ENCODE measurements at places on chromosomes 3 and 15.

DNA sequence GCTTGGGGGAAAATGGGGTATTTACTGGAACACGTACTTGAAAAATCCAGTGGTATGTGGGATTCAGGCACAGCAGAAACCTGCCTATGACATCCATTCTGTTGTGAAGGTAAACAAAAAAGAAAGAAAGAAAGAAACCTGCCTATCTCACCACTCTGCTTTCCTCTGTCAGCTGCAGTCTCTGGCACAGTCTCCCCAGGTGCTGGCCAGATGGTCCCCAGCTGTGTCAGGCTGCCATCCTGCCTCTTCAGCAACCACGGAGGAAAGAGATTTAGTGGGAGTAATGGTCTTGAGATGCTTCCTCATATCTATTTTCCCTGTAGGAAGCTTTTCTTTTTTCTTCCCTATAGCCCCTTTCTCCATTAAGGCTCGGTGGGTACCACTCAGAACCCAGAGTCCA is 2.5 kb upstream of the PXYLP1 start:
- DNase-seq: no peak

DNA sequence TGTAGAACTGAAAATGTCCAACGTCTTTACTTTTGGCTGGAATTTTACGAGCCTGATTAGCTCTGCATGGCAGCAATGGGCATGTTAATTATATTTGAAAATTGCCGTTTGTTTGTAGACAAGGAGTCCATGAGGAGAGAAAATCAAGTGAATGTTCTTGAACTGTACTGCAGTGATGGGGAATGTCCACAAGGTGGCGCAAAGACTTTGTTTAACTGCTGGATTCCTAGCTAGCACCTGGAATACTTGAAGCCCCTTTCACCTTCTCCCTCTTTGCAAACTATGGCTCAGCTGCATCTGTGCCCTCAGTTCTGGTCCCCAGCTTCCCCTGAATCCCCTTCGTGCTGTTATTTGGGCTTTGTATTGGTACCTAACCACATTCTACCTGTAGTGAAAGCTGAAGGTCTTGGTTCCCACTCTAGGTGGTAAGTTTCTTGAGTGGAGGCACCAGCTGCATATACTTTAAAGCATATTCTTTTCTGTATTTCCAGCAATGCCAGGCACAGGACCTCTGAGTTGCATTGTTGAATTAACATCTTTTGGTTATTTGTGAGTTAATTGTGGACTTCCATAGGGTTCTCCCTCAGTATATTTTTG is 25.3 kb downstream of the EXOG start:
- peak; percentile 49 for DNase-seq

DNA sequence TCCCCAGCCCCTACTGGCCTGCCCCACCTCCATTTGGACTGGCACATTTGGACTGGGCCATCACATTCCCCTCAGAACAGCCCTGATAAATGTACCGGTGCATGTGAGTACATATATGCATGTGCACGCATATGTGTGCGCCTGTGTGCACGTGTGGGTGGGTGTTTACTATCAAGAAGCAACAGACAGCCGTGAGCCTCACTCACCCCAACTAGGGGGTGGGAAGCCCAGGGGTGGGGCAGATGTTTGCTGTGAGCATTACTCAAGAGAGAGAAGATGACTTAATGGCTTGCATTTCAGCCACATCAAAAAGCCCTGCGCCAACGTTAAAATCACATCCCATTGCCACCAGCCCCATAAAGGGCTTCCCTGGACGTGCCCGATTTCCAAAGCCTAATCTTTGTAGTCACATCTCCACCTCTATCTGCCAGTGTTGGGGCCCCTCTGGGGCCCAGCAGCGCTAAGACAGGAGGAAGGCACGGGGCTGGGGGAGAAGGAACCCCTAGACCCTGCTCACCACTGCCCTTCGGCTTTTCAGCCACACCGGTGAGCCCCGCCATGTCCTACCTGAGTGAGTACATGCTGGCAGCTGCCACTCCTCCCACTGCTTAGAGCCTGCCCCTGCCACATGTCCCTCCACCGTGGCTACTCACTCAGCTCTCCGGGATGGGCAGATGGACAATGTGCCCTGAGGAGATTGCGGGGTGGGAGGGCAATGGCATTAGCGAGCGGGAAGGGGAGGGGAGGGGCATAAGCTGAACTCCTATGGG is 10.9 kb downstream of the ITIH3 start:
- no peak for DNase-seq

GRCh38 chr3:179432021-179432420 is 19.2 kb downstream of the GNB4 start:
- peak; percentile 19 for DNase-seq

DNA sequence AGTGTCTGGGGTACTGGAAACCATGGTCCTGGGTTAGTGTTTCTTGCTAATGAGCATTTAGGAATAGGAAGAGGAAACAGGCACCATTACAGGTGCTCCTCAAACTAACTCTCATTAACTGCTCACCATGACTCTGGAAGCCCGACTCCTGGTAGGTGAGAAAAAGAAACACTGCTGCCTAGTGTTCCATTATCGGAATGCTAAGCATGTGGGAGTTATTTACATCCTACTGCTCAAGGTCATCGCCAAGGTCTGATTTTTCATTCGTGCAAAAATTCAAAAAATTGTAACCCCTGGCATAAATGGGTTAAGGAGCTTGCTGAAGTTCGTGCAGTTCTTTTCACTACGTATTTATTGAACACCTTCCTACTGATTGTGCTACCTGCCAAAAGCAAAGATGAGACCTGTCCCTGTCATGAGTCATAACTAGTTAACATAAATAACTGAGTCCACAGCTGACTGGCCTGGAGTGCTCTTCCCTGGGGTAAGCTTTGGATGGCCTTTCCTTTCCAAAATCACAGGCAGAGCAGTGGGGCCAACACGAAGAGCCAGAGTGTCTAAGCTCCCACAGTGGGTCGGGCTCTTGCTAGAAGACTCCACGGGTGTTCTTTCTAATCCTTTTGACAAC is 22.7 kb upstream of the PAQR5 start:
- no peak for DNase-seq

GRCh38 chr3:97241417-97241816 is 427.0 kb downstream of the EPHA6 start:
- DNase-seq: no peak

DNA sequence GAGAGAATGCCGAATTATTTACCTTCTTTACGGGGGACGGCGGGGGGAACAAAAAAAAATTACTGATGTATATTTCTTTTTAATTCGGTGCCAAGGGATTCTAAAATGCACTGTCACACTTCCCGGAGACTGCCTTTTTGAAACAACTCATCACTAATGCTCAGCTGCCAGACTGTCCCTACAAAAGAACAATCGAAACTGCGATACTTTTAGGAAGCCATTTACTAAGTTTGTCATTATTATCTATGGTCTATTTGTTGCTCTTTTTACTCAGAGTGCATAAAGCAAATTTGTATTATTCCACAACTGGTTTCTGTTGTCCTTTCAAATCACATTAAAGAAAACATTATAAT is 60.8 kb downstream of the TM4SF4 start:
- DNase-seq: no peak

- DNase-seq: no peak
These were observed 38.3 kb downstream of the ANO10 start for GRCh38 chr3:43583481-43583880.

- DNase-seq: no peak
These were observed 25.4 kb downstream of the SYNM start for GRCh38 chr15:99130314-99130713.

GRCh38 chr15:80531796-80532195 is 127.6 kb downstream of the ARNT2 start:
- no peak for DNase-seq

DNA sequence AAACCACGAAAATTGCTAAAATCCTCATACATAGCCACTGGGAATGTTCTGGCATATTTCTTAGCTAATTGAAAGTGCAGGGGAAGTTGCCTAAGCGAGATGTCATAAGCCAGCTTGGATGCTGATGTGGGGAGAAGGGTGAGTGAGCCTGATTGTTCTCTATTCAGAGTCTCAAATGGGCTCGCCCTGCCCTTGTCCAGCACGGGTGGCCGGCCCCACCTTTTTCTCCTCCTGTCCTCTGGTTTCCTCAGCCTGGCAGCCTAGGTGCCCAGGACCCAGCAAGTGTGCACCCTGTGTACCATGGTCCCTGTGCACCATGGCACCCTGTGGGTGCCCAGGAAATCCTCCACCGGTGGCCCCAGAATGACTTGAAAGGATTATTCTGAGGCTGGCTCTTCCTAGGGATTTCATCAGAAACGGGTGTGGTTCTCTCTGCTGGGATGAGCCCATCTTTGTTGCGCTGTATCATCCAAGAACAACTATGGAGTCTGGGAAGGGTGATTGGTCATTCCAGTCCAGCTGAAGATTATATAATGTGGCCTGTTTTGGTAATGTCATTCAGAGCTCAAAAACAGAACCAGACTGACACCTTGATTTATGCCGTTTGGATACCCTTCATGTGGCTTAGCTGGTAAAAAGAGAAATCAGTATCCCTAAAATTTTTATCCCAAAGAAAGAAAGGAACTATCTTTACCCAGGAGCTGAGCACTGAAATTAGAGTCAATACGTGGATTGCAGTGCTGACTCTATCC is 150.8 kb upstream of the BHLHE40 start:
- DNase-seq: peak; percentile 24

GRCh38 chr15:33535135-33535534 is 224.4 kb downstream of the RYR3 start:
- no peak for DNase-seq

GRCh38 chr3:126826693-126827092 is 122.7 kb downstream of the CHCHD6 start:
- DNase-seq: no peak

GRCh38 chr15:95267481-95267880 is 1036.1 kb downstream of the MCTP2 start:
- DNase-seq: no peak

Data from CD4-positive, alpha-beta T cell treated with Interleukin-15 for 1 hour (primary cell).